ENCODE measurements at places on chromosomes 1 and 21.

GRCh38 chr1:1627261-1627828 lies 4.6 kb upstream of the MMP23B start:
- no peak for DNase-seq

DNA sequence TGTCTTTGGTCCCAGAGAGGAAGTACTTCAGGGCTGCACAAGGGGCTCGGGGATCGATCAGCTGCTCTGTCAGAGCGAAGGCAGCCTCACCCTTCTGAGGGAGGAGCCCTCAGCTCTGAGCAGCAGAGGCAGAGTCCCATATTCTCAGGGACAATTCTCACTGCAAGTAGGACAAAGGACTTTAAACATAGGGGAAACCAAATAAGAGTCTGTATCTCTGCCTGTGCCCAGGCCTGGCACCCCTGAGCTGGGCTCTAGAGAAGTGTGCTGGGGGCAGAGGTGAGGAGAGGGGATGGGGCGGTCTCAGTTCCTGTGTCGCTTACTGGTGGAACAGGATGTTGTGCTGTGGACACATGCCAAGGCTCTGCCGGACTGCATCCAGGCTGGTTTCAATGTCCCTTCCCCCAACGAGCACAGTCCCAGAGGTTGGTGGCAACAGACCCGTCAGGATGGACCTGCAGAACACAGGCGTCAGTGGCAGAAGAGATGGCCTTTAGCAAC lies 76.6 kb downstream of the ABCA4 start:
- DNase-seq, result no peak

- DNase-seq, result no peak
Measured at GRCh38 chr1:17837233-17838030, 82.3 kb downstream of the ACTL8 start.

- no peak for DNase-seq
Measured at GRCh38 chr21:20254964-20255363, 743.2 kb upstream of the NCAM2 start.

- no peak for DNase-seq
Measured at GRCh38 chr1:56077206-56077605, 502.2 kb downstream of the PLPP3 start.

GRCh38 chr1:21320410-21321108 lies 30.3 kb upstream of the ECE1 start:
- DNase-seq, result no peak

DNA sequence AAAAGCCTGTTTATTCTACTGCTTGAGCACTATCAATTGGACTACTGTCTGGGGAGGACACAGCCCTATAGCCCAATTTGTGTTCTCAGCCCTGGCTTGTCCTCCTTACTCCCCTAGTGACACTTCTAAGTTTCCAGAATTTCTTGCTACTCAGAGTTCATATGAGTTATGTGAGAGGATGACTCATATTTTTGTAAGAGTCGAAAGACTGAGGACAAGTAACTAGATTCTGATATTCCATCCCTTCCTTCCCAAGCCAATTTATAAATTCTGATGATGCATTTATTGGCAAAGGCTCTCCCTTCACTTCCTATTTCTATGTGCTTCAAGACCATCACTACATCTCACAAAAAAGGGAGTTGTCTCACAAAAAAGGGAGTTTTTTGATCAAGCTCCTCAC lies 422.2 kb upstream of the DEPDC1 start:
- DNase-seq, result no peak

DNA sequence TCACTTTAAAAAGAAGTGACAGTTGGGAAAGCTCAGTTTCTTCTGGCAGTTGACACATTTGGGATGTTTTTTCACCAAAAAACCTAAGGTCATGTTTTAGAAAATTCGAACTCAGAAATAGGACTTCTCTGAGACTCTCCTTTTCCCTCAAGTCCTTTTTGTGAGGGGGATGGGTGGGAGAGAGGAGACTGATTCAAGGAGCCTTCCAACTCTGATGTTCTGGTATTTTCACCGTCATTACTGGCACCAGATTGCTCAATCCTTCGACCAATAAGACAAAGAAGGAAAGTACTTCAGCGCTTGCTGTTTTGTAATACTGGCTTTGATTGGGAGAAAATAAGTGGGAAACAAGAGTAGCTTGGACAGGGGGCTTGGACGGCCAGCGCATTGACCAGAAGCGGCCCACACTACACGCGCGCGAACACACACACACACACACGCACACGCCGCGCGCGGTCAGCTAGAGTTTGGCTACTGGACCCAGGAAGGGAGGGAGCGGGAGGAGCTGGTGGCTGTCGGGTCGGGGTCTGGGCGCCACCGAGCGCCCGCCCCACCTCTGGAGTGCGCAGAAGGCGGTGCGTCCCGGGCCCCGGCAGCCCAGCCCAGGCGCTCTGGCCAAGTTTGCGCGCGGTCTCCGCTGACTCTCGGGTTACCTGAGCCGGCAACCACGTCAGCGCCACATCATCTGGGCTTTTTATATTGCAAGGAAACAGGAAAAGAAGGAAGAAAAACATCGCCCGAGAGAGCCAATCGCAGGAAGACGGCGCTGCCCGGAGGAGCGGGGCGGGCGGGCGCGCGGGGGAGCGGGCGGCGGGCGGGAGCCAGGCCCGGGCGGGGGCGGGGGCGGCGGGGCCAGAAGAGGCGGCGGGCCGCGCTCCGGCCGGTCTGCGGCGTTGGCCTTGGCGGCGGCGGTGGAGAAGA lies at the start of gene KCNK1:
Gene KCNK1 (plus strand): TSS at position 855 of the 921 bp plus-strand sequence. CDS start 66 bp downstream, at position 921.
- DNase-seq, result peak; percentile 62

DNA sequence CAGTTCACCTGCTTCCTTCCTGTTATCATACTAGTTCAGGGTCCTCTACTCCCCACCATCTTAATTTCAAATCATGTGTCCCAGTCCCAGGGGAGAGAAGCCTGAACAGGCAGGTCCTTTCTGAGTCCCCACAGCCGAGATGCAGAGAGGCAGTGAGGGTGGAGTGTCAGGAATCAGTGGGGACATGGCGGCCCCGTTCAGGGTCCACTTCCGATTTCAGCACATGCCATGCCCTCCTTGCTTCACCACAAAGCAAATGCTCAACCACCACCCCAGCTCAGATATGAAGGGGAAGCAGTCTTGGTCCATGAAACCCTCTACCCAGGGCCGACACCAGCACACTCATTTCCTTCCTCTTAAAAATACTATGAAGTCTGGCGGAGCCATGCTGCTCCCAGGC lies 5.2 kb upstream of the SEMA4A start:
- DNase-seq, result no peak

GRCh38 chr1:203146537-203146936 lies 19.0 kb downstream of the ADORA1 start:
- no peak for DNase-seq

GRCh38 chr21:34715985-34716596 lies 47.3 kb downstream of the CLIC6 start:
- no peak for DNase-seq

Data from frontal cortex (tissue), 4 donors.